CD4-positive, alpha-beta T cell treated with Interleukin-12 subunit alpha and Interleukin-12 subunit beta, for 1 hour (primary cell): ENCODE measurements at places on chromosomes 13 and 19.

DNA sequence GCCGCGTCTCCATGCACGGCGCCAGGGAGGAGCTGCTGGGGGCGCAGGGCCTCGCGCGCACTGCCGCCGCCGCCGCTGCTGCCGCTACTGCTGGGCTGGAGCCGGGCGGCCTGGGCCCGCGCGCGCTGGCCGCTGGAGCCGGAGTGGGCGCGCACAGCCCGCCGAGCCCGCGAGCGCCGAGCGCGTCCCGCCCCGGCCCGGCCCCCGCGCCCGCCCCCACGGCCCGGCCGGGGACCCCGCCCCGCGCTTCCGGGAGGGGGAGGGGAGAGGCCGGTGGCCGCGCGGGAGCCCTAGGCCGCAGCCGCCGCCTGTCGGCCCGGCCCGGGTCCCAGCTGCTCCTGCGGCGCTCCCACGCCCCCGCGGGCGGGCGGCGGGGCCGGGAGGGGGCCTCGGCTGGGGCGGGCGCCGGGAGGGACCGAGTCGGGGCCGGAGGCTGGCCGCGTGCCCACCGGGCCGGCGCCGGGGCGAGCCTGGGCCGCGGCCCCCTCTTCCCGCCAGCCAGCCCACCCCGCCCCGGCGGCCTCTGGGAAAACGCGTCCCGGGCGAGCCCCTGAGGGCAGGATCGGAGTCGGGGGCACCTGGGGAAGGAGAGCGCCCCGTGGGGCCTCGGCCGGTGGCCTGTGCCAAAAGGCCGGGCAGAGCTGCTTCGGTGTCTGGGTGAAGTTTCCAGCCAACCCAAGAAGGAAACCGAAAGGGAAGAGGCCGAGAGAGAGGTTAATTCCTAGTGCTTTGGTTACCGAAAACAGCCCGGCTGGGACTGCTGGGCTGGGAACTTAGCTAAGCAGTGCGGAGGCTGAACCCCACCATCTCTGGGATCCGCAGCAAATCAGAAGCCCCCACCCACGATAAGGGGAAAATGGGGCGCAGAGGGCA, at the start of gene STK24:
STK24 (minus strand) TSS at position 145 of the 873 bp plus-strand sequence. CDS start 321 bp downstream, outside the sequence.
- peak; percentile 72 for DNase-seq

DNA sequence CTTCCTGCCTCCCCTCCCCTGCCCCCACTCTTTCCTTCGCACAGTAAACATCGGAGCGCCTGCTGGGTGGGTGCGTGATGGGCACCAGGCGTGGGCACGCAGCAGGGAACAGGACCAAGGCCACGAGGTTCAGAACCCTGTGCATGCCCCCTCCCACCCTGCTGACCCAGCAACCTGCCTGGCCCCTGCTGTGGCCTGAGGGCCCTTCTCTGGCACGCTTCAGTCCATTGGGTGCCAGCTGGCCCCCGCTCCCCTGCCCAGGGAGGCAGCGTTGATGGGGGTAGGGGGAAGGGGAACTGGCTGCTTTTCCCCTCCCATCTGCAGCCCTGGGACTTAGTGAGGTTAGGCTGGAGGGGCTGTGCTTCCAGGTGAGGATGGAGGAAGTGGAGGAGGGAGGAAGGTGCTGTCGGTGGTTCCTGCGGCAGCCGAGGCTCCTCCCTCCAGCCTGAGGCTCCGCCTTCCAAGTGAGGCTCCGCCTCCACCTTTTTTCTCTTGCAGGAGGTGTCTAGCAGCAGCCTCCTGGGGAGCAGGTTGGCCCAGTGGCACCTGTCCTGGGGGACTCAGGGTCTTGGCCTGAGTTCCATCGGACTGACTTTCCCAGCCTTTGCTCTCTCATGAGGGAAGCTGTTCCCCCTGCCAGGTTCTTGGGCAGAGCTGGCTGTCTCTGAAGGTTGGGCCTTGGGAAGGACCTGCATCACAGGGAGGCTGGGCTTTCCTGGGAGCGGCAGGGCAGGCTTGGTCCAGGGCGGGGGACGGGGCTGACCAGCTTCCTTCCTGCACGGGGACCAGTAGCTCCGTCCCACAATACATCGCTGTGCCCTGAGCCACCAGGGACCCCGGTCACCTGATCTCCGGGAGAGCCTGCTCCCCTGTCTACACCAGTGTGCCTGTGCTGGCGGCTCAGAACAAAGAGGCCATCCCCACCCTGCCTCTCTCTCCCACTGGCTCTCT, 7.3 kb downstream of the PIAS4 start:
- peak; percentile 52 for DNase-seq

- DNase-seq: no peak
These were observed 1004.8 kb downstream of the OLFM4 start for GRCh38 chr13:54033323-54033861.

DNA sequence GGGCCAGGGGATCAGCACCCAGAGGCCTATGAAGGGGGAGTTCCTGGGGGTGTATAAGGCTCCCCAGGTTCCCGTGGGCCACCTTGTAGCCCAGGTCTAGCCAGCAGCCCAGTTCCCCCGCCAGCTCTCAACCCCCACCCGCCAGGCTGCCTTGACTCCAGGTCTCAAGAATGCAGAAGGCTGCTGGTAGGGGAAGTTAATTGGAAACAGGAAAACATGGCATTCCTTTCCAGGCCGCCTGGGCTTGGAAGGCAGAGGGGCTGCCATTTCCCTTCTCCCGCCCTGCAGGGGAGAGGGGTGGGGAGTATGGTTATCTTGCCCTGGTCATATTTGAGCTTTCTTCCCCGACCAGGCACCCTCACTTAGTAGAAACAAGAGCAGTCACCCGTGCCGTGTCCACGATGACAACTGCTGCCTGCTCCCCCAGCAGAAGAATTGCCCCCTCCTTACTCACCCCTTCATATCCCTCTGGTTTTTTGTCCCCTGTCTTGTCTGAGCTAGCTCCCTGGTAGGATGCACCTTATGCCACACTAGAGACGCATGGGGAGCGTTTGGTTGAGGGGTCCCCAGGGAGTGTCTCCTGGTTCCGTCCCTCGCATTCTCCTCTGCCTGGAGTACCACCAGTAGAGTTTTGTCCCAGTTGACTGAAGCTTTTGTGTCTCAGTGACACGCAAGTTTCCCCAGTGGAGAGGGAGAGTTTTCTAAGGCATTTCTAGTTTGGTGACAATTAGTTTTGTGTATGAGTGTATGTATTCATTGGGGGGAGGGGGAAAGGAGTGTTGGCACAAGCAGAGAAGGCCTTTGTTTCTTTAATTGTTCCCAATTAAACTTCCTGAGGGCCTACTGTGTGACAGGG, 4.5 kb downstream of the BICRA start:
- no peak for DNase-seq
